Mesendoderm (in vitro differentiated cells): ENCODE measurements at places on chromosomes 16 and 17.

GRCh38 chr16:82138478-82139285 is 31.3 kb downstream of the MPHOSPH6 start:
- no peaks in the 10 kb centered on the region for H3K27me3 ChIP-seq
- no peak for DNase-seq
- H3K4me3 ChIP-seq: no peak overlapping the region
- no peaks in the 10 kb centered on the region for H3K36me3 ChIP-seq
- H3K27ac ChIP-seq: no peak overlapping the region

DNA sequence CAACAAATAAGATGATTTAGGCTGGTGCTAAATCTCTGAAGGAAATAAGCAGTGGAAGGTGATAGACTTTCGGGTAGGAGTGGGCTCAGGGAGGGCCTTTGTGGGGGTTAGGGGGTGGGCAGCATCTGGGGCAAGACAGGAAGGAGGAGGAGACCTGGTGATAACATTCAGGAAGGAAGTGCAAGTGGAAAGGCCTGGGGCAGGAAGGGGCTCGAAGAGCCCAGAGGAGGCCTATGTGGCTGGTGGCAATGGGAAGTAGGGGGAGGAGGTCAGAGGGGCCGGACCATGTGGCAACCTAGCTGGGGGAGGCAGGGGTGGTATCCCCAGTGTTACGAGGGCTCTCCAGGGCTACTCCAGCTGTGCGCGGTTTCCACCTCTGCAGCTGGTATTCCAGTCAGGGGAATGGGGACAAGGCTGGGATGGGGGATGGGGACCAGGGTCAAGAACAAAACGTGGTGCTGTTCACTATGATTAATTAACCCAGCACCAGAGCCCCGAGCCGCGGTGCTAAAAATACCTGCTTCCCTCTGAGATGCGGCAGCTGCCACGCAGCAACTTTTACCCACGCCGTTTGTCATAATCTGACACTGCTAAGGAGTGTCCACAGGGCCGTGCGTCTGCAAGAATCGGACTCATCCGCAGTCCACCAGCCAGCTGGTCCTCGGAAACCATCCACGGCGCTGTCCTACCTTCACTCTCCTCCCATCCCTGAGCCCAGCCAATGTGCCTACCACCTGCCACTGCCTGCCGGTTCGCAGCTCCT is 5.2 kb upstream of the CCDC182 start:
- peak; percentile 81 for DNase-seq
- peak overlapping the region; percentile 50 for H3K27ac ChIP-seq
- H3K27me3 ChIP-seq: no peaks in the 10 kb centered on the region
- H3K36me3 ChIP-seq: no peaks in the 10 kb centered on the region
- H3K4me3 ChIP-seq: no peak overlapping the region

GRCh38 chr16:76511203-76511602 is 234.0 kb downstream of the CNTNAP4 start:
- no peak overlapping the region for H3K27ac ChIP-seq
- no peaks in the 10 kb centered on the region for H3K27me3 ChIP-seq
- no peak overlapping the region for H3K4me3 ChIP-seq
- H3K4me1 ChIP-seq: no peaks in the 10 kb centered on the region

DNA sequence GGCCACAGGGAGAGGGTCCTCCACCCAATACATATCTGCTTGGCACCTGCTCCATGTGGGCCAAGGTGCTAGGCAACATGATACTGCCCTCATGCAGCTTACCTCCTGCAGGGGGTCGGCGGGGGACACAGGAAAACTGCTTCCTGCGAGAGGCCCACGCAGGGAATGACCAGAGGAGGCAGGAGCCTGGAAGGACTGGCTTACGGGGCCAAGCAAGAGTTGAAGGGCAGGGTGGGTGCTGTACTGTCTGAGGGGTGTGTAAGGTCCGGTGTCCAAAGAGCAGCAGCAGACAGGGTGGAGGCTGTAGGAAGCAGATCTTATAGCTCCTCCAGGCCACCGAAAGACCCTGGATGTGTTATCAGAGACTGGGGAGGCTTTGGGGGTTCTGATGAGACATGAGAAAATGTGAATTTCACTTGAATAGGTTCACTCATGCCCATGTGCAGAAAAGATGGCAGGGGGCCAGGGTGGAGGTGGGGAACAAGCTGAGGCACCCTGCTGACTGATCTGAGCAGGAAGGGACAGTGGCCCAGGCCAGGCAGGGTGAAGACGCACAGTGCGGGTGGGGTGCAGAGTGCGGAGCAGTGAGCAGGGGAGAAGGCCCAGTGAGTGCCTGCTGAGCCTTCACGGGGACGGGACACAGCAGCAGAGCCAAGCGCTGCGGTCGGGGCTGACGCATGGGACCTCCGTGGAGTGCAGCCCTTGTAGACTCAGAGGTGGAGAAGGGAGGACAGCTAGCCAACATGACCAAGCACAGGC is 8.3 kb downstream of the FLCN start:
- H3K4me3 ChIP-seq: no peak overlapping the region
- H3K4me1 ChIP-seq: no peaks in the 10 kb centered on the region
- no peak for DNase-seq
- peaks cover 16% of the 10 kb centered on the region for H3K36me3 ChIP-seq

DNA sequence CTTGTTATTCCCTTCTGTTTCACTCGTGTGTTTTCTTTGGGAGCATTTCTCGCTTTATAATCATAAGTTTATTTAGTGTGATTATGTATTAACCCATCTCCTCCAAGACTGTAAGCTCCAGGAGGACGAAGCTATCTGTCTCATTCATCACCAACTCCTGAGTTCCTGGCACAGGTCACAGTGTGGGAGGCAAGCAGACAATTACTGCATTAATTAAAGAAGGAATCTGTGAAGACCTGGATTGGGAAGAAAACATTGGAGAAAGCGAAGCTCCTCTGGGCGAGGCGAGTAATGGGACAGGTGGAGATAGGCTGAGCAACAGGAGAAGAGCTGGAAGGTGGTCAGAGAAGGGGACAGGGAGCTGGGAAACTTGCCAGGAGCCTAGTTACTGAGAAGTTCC is 7.8 kb upstream of the CAMKK1 start:
- no peak overlapping the region for H3K4me3 ChIP-seq
- no peak overlapping the region for H3K27ac ChIP-seq
- peaks cover 1% of the 10 kb centered on the region for H3K4me1 ChIP-seq
- DNase-seq: no peak
- H3K27me3 ChIP-seq: no peaks in the 10 kb centered on the region

DNA sequence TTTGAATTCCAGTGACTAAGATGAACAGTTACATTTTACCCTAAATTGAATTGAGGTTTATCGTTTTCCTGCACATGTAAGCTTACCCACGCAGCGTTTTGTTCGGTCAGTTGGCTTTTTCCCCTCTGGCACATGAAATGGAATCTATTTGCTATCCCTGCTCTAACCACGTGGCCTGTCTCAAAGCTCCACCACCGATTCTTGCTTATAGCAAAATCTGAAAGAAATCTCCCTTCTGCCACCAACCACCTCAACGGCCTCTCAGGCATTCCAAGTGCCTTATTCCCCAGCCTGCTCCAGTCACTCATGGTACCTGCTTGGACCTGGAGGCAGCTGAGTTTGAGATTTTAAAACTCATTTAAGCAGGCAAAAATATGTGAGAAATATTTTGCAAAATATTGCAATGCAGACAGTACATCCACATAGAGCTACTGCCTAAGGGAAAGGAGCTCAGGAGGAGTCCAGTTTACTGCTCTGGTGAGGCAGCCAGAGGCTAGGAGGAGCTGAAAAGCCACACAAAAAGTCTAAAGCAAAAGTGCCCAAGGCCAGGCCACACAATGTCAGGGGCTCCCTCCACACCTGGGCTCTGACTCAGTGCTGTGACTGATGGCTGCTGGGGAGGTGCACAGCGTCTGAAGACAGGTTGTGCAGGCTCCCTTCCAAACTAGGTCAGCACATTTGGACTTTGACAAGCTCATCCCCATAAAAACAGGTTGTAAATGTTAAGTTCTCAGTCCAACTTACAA is 26.4 kb downstream of the ARHGAP17 start:
- no peak overlapping the region for H3K27ac ChIP-seq
- no peaks in the 10 kb centered on the region for H3K36me3 ChIP-seq
- no peak overlapping the region for H3K4me3 ChIP-seq
- H3K4me1 ChIP-seq: no peaks in the 10 kb centered on the region

DNA sequence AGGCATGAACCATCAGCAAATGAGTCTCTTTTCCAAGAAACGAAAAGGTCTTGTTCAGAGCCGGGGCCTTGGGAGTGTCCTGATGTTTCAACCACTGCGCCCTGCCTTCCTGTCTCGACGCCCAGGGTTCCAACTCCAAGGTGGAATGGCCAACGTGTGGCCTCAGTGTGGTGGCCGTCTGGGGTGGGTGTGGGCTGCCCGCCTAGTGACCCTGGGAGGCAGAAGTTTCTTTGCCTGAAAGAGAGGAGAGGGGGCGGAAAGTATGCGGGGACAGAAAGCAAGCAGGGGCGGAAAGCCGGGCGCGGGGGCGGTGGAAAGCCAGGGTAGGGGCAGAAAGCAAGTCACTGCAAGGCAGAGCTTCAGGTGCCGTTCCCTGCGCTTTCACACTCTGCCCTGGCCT is 4.1 kb downstream of the MSRB1 start:
- H3K4me1 ChIP-seq: no peaks in the 10 kb centered on the region
- no peak for DNase-seq
- H3K36me3 ChIP-seq: no peaks in the 10 kb centered on the region
- H3K4me3 ChIP-seq: no peak overlapping the region
- H3K27ac ChIP-seq: no peak overlapping the region

DNA sequence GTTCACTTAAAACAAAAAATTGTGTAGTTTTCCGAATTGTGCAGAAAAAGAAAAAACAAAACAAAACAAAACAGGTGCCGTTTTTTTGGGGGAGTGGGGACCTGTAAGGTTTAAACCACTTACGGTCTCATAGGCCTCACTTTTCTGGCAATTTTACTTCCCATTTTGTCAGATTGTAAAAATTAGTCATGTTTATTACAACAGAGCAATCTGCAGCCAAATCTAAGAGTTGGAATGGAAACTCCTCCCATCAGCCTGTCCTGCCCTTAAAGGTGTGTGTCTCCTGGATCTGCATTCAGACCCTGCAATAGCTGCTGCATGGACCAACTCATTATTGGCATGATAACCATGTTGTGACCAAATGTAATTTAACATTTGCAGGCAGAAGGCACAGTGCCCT is 8.2 kb upstream of the SALL1 start:
- H3K27ac ChIP-seq: no peak overlapping the region
- peaks cover 4% of the 10 kb centered on the region for H3K4me1 ChIP-seq
- no peak for DNase-seq
- H3K36me3 ChIP-seq: no peaks in the 10 kb centered on the region
- H3K4me3 ChIP-seq: no peak overlapping the region

GRCh38 chr16:85653290-85653891 is 35.4 kb downstream of the GINS2 start:
- H3K4me3 ChIP-seq: no peak overlapping the region
- H3K27ac ChIP-seq: no peak overlapping the region
- no peaks in the 10 kb centered on the region for H3K27me3 ChIP-seq
- no peaks in the 10 kb centered on the region for H3K4me1 ChIP-seq
- no peak for DNase-seq

GRCh38 chr17:72797142-72797541 is 295.3 kb downstream of the SLC39A11 start:
- H3K27me3 ChIP-seq: no peaks in the 10 kb centered on the region
- H3K27ac ChIP-seq: no peak overlapping the region
- H3K4me3 ChIP-seq: no peak overlapping the region

- H3K27me3 ChIP-seq: no peaks in the 10 kb centered on the region
- H3K4me1 ChIP-seq: no peaks in the 10 kb centered on the region
These were observed 43.6 kb upstream of the USP7 start for GRCh38 chr16:9007177-9007794.

DNA sequence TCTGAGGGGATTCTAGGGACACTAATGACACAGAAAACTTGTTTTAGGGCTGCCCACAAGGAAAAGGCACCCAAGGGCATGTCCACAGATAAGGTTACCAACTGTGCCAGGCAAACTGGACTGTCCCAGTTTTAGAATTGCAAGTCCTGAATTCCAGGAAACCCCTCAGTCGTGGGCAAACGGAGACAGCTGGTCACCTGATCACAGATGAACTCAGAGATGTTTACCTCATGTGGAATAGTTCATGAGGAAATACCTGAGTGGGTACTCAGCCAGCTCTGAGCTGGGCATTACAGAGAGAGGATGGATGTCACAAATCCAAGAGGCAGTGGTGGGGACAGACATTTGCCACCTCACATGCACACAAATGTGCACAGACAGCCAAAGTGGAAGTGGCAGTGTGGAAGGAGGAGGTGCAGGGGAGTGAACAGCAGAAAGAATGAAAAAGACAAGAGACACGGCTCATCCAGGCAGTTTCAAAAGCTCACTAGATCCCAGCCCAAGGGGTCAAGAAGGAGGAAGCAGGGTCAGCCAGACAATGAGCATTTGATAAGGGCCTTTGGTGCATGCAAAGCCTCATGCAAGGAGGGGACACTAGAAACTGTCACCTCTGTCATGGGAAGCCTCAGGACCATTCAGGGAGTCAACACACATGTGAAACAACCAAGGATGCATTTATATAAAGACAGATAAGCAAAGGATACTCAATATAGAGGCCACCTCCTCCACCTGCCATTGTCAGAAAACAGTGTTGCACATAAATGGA is 24.8 kb downstream of the TTLL6 start:
- no peak overlapping the region for H3K4me3 ChIP-seq
- no peak overlapping the region for H3K27ac ChIP-seq
- no peaks in the 10 kb centered on the region for H3K36me3 ChIP-seq
- H3K4me1 ChIP-seq: no peaks in the 10 kb centered on the region

DNA sequence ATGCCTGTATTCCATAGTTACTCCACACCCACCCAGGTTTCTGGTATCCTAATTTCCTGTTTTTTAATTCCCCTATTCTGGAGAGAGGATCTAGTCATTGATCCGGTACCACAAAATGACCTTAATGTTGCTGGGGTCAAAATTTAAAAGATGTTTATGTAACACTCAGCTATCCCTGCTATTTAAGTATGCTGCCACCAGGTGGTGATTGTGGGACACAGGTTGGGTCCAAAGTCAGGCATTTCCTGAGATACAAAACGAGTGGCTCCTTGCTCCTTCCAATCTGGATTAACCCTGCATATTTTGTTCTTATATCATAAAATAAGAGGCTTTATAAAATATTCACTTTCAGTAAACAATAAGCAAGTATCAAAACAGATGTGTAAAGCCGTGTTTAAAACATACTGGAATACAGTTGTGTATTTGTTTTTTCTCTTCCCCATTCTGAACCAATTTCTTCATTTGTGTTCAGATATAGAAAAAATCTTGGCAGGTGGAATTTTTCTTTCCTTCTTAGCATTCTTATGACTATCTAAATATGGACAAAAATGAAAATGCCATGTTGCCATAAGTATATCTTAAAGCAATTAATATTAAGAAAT is 16.3 kb downstream of the HS3ST4 start:
- no peak overlapping the region for H3K27ac ChIP-seq
- no peaks in the 10 kb centered on the region for H3K27me3 ChIP-seq
- H3K4me1 ChIP-seq: peaks cover 6% of the 10 kb centered on the region

DNA sequence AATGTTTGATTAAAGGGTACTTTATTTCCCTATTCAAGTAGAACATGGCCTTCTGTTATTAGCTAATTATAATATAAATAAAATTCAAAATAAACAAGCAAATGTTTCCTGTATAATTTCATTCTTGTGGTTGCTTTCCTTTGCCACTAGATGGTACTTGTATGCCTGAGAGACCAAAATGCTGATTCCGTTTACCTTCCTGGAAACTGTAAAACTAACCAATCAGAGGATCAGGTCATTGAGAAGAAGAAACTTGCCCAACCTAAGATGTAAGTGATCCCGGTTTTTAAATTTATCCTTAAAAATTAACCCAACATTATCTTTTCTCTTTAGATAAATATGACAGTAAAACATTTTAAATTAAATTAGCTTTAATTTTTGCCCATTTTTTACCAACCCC is 8.1 kb upstream of the ABCA5 start:
- H3K36me3 ChIP-seq: no peaks in the 10 kb centered on the region
- no peak overlapping the region for H3K4me3 ChIP-seq
- no peaks in the 10 kb centered on the region for H3K27me3 ChIP-seq
- no peak overlapping the region for H3K27ac ChIP-seq

- no peaks in the 10 kb centered on the region for H3K27me3 ChIP-seq
- no peaks in the 10 kb centered on the region for H3K36me3 ChIP-seq
- peak; percentile 26 for DNase-seq
- no peaks in the 10 kb centered on the region for H3K4me1 ChIP-seq
- H3K27ac ChIP-seq: no peak overlapping the region
These were observed 1349.4 kb downstream of the CDH8 start for GRCh38 chr16:60686824-60687223.
